Natural killer cell treated with Interleukin-12 subunit alpha and Interleukin-12 subunit beta and Interleukin-15 and Interleukin-18, amount 100 ng/mL, for 72 hours (primary cell): ENCODE measurements at places on chromosomes 4 and X. TPM values are rescaled to one million over a fixed set of nuclear protein-coding genes. Genes with fewer than 3 reads are reported as not detected.

Gene MTM1
- 9.1 TPM for total RNA-seq

- no peak for DNase-seq
Observed at GRCh38 chr4:23441530-23442069, 448.2 kb downstream of the PPARGC1A start.

Gene KIT
- total RNA-seq = 0.78 TPM

Gene ARX
- total RNA-seq = not detected

Gene CPXCR1
- not detected for total RNA-seq

GRCh38 chr4:40874901-40875300 lies 125.1 kb downstream of the NSUN7 start:
- DNase-seq = no peak

GRCh38 chrX:9188117-9188516 lies 154.2 kb upstream of the FAM9B start:
- DNase-seq = no peak

DNA sequence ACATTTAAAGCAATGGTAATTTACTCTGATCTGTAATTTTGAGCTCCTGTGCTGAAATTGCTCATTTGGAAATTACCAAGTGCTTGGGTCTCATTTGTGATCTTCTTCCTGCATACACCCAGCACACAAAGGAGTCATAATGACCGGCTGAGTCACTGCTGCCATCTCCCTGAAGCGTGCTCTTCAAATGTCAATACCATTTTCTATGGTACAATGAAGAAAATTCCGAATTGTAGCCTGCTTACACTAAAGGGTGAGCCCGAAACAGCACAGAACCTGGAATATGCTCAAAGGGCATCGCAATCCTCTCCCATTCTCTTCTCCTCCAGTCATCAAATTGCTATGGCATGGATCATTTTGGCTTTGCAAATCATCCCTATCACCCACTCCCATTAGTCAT lies 140.5 kb downstream of the GRIA3 start:
- DNase-seq = no peak

DNA sequence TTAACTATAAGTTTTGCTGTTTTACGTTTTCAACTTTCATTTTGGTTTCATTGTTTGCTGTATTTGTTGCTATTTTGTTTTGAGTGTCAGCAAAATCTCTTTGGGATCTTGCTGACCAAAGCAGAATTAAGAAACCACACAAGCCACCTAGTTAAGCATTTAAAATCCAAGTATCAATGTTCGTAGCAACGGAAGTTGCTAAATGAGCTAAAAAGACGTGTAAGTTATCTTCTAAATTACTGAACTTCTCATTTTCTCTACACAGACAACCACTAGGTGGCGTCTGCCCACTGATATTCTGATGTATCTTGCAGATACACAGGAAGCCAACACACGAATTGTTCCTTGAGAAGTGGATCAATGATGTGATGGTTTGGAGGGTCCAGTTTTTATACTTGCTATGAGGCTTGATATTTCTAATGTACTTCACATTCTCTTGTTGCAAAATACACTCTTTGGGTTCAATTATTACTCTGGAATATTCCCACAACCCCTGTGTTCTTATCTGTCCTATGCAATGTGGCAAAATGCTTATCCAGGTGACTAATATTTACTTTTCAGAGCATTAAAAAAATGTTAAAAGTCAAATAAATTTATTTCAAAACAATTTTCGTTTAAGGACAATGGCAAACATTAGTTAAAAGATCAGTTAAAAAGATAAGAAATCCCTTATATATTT lies 250.5 kb downstream of the TECRL start:
- DNase-seq = no peak

- no peak for DNase-seq
Observed at GRCh38 chr4:166012129-166013030, 139.3 kb downstream of the TLL1 start.

Gene CORIN
- not detected for total RNA-seq

Gene SUPT20HL1
- not detected for total RNA-seq

Gene NAT8L
- total RNA-seq = 0.08 TPM

GRCh38 chr4:94530073-94530472 lies 78.3 kb downstream of the PDLIM5 start:
- DNase-seq = no peak

DNA sequence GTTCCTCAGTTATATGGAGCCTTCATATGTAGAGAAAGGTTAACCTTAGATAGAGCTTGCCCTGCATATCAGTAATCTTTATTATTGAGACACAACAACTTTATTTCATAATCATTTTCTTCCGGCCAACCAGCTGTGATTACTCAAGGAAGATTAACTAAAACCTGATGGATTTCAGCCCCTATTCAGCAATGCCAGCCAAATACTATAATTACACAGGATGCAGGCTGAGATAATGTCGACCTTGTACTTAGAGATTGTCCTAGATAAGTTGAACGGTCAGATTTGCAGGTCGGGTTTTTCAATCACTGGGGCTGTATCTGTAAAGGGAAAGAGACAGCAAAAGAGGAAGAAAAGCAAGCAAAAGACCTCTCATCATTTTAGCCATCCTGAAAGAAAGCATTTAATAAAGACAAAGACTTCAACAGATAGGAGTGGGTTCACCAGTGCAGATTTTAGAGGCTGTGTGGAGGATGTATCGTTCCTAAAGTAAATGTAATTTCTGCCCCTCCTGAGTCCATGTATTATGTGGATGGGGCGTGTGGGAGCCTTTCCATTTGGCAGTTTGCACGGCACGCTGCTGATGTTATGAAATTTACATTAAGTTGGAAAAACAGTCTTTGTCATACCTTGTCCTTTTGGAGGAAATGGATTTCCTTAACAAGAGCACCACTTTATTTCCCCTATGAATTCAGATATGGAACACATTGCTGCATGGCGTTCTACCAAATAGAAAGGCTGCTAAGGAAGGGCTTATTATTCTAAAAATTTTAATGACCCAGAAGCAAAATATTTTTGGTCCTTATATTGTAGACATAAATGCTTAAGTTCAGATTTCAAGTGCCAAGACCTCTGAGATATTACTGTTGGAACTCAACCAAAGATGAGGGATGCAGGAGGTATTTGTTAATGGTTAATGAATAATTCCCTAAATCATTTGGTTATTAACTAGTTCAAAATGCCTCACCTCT lies 496.7 kb downstream of the SPRY1 start:
- no peak for DNase-seq

DNA sequence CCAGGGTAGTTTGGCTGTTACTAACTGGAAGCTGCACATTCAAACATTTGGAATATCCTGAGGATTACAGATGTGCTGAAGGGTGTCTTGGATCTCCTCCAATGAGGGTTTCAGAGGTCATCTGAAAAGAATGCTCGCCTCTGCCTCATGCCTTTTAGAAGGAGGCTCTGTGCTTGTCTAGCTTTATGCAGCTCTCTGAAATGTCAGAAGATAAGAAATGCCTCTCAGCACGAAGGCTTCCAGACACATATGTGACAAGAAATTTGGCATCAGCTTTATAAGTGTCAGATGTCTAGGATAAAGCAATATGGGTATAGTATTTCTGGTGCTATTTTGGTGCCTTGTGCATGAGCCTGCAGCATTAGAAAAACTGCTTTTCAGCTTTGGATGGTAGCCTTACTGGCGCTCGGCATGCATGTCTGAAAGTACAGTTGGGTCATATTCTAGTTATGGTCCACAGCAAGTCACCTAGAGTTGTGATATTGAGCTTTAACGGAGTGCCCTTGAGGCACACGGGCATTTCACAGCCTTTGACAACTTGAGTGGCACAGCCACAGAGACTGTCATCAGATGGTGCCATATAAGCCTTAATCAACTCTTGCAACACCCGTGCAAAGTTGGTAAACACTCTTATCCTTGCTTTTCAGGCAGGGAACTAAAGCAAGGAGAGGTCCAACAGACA lies 70.8 kb upstream of the PGRMC2 start:
- no peak for DNase-seq

GRCh38 chrX:47817421-47817820 lies 19.3 kb upstream of the ZNF81 start:
- no peak for DNase-seq

Gene C4orf50
- 6.9 TPM for total RNA-seq

DNA sequence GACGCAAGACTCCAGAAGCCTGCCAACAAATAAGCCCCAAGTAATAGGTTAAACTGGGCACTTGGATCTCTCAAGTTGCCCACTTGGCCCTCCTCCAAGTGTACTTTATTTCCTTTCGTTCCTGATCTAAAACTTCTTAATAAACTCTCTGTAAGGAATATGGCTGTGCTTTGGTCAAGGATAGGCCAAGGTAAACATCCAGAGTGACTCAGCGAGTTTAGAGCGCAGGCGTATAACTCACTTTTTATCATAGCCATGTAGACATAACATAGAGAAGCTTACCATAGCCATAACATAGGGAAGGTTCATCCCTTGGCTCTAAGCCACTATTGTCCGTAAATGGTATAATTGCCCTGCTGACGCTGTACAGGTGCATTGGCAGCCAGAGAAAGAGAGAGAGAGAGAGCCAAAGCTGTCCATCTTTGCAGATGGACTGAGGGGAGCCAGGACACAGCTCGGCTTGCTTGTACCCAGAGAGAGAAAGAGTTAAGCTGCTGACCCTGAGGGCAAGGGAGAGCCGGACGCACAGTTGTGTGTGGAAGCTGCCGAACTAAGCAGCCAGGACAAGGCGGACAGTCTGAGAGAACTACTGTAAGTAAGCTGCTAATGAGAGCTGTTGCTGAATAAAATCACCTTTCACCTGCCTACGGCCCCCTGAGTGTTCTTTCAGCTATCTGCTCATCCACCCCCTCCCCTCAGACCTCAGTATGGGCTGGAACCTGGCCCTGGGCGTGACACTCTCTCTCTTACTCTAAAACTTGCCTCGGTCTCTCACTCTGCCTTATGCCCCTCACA lies 1.8 kb downstream of the TLR1 start:
- no peak for DNase-seq

DNA sequence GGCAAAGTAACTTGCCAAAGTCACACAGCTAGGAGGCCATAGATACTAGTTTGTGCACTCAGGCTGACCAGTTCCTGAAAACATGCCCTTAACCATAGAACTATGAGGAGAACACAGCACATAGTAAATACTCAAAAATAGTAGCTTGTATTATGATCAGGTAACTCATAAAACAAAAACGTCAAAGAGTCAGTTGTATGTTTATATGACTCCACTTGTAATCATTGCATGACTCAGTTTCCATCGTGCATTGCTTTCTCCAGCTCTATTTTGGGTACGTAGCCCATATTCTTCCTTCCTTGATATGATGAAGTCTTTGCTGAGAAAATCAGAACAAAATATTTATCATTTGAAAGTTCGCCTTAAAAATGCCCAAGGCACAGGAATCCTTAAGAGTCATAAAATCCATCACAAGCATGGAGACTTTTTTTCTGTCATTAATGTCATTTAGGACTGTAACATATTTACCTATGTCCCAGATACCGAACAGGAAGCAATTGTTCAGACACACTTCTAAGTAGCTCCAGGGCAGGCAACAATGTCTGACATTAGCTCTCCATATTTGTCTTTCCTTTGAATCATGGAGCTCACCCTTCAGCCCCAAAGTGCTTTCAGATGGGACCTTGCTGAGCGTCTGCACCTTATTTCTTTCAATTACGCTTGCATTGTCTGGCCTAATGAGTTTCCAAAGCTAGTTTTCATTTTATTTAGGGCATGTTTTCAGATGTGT lies 11.2 kb upstream of the MID1 start:
- DNase-seq = no peak

- DNase-seq = no peak
Observed at GRCh38 chr4:144338148-144338547, 197.6 kb upstream of the GYPA start.

- DNase-seq = no peak
Observed at GRCh38 chrX:63979480-63979879, 194.5 kb upstream of the ARHGEF9 start.

DNA sequence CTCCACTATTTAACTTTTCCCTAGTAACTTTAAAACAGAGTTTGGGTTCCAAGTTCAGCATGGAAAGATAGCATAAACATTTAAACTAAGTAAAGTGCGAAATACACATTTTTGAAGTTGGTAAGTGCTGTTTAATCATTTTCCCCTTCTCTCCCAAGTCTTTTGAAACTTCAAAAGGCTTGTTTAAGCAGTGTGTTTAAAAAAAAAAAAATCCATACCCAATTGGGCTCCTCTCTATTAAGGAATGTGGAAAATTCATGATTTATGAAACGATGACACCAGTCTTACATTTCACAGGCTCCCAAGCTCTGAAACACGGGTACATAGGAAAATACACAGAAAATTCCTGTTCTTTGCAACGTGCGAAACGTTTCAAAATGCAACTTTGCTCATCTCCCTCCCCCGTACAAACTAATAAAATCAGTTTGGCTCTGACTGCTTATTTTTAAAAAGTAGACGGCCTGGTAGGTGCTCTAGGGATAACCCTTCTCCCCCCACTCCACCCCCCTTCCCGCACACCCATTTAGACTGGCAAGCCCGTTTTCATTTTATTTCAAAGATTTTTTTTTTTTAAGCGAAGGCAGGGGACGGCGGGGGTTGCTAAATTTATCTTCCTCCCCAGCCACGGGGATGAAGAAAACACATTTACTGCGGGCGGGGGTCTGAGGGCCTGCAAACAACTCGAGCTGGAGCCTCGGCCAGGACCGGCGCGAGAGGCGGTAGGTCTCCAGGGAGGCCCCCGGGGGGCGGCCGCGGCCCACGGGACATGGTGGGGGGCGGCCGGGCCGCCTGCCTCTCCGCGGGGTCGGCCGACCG lies 786 bp upstream of the ZFX start:
- DNase-seq = no peak

Gene SLC49A3
- total RNA-seq = 15.9 TPM

GRCh38 chrX:149152941-149153340 lies 352.2 kb downstream of the IDS start:
- no peak for DNase-seq

Gene ALB
- not detected for total RNA-seq

- no peak for DNase-seq
Observed at GRCh38 chrX:68895341-68895755, 66.5 kb downstream of the EFNB1 start.

Gene USP38
- total RNA-seq = 31.8 TPM

Gene BTC
- total RNA-seq = not detected

DNA sequence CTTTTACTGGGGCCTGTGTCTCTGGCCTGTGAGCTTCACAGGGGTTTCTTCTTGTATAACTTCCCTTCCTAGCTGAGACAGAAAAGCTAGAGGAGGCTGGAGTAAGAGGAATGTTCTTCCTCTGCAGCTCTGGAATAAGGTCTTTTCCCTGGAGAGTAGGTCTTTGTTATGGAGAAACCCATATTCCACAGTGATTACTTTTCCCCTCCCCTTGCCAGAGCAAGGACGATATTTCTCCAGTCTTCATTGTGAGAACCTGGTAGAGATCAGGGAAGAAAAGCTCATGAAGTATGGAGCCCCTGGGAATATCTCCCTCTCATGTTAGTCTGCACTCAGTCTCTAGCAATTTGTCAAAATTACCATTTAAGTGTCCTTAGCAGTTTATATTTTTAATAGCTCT lies 18.7 kb upstream of the GLRB start:
- no peak for DNase-seq

- no peak for DNase-seq
Observed at GRCh38 chr4:104017213-104017612, 297.4 kb upstream of the TACR3 start.

Gene PWWP3B
- total RNA-seq = not detected

Gene MAGEA1
- total RNA-seq = not detected

DNA sequence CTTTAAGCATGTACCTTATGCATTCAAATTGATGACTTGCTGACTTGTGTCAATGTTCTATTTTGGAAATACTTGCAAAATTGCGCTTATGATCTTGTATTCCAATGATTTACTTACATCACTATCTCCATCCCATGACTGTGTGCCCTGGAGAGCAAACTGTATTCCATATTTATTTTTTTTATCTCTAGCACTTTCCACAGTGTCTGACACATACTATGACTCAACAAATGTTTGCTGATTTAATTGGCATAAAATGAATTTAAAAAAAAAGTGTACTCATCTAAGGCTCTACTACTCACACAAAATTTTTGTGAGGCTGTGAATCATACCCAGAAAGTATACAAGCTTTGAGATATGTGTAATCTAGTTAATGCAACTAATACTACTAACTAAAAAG lies 1066.8 kb upstream of the ADGRL3 start:
- no peak for DNase-seq
